ENCODE measurements at places on chromosomes 7 and 10.

GRCh38 chr10:104779701-104780100 is 138.6 kb downstream of the SORCS3 start:
- no peak for DNase-seq

GRCh38 chr7:2689951-2690705 is 2.1 kb downstream of the AMZ1 start:
- no peak for DNase-seq

DNA sequence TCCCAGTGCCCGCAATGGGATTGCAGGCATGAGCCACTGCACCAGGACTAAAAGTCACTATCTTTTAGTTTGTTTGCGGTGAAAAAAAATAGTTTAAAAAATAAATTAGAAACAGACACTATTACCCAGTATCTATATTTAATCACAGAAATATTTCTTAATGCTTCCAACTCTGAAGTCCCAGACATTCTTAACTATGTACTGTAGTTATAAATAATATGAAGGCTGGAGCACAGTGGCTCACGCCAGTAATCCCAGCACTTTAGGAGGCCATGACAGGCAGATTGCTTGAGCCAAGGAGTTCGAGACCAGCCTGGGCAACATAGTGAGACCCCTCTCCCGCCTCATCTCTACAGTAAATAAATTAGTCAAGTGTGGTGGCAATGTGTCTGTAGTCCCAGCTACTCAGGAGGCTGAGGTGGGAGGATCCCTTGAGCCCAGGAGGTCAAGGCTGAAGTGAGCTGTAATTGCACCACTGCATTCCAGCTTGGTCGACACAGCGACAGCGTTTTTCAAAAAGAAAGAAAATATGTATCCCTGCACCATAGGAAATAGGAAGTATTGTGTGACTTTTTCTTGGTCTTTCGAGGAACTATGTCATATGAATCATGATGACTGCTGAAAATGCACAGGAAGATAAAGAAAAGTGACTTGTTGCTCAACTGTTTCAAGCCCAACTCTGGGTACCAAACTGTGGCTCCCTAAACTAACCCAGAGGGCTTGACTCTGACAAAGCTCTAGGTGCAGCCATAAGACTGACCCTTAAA is 74.9 kb upstream of the STEAP1B start:
- DNase-seq, result no peak

DNA sequence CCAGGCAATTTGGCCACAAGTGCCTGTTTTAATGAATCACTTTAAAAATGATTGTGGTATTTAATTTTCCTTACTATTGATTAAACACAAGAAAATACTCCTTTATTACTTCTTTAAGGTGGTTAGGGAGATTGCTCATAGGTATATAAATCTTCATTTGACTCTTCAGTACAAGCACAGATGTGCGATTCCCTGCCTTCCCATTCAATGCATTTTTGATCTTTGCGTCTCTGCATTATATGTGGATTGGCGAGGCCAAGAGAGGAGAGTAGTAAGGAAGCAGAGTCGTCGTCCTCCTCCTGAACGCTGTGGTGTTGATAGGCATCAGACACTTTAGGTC is 683.7 kb downstream of the LRMDA start:
- DNase-seq, result no peak

DNA sequence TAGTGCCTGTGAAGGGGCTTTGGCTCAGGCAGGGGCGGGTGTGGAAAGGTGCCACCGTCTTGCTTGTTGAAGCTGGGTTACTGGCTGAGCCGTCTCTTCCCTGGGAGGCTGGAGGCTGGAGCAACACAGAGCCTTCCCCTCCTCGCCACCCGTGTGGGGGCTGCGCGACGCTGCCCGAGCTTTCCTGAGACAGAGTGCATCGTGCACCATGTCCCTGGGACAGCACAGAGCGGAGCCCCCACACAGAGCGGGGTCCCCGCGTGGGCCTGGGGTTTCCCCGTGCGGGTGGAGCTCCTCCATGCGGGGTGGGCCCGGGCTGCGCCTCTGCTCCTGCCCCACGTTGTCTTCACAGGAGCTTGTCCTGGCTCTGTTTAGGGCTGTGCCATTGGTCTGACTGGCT is 69.9 kb downstream of the INPP5A start:
- no peak for DNase-seq

- DNase-seq, result no peak
Measured at GRCh38 chr10:49633327-49634068, 19.7 kb downstream of the CHAT start.

- no peak for DNase-seq
Measured at GRCh38 chr7:91288208-91288824, 24.1 kb downstream of the FZD1 start.

DNA sequence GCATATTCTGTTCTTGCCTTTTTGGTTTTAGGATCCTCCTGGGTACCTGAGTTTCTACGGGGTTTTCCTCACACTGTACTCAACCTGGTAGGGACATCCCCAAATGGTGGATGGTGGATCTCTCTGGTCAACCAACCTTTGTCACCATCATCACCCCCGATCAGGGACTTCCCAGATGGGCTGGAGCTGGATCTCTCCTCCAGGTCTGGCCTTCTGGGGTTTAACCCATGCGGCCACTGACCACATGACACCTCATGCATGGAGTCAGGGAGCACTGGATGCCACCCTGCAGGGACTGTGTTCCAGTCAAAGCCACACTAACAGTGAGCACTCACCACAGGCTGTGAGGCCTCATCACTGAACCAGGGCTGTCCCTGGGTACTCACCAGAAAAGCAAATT is 80.0 kb downstream of the CELF2 start:
- no peak for DNase-seq

DNA sequence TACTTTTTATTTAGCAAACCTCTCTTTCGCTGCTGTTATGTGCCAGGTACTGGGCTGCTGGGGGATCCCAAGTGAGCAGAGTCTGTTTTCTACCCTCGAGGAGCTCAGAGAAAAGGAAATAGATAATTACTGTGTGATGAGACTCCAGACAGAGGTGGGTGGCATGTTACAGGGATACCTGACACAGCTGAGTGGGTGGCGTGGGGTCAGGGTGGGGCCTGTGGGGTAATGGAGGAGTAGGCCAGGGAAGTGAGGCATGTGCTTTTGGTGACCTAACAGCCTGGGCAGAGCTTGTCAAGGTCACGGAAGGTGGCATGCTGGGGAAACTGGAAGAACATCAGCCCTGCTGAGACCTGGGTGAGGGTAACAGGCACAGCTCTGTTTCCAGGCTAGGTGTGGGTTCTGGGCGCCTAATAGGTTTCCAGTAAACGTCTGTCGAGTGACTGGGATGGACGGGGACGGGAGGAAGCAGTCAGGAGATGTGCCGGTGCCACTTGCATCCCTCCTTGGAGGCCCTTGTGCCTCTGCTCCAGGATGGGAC is 36.5 kb upstream of the MMD2 start:
- DNase-seq, result no peak

- no peak for DNase-seq
Measured at GRCh38 chr10:132848951-132849545, 63.1 kb upstream of the NKX6-2 start.

- DNase-seq, result peak; percentile 94
Measured at GRCh38 chr7:100177045-100178001, at the start of the genes GPC2 and STAG3. Gene GPC2 (minus strand): TSS chr7:100177381. CDS start chr7:100177199, 182 bp downstream. Gene STAG3 (plus strand): TSS chr7:100177918. CDS start chr7:100180557, 2,639 bp downstream.

GRCh38 chr10:18681971-18682411 is 22.8 kb downstream of the ARL5B start:
- no peak for DNase-seq

- no peak for DNase-seq
Measured at GRCh38 chr7:130301501-130302020, 8.6 kb downstream of the CPA4 start.

GRCh38 chr10:33193701-33194521 is 140.6 kb downstream of the NRP1 start:
- DNase-seq, result no peak

- no peak for DNase-seq
Measured at GRCh38 chr7:79176859-79177477, 276.5 kb downstream of the MAGI2 start.

DNA sequence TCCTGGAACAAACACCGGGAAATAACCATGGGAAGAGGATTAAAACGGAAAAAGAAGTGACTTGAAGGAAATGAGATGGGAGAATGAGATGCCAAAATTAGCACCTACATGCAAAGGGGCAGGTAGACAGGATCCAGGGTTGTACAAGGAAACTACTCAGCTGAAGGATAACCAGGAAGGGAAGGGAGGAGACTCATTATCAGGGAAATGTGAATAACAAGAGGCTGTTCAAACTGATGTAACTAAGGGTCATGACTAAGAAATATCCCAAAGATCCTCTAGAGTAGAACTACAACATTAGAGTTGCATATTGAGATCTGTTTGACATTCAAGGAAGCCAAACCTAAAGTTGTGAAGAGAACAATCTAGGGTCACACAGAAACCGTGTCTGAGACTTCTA is 166.2 kb upstream of the SP8 start:
- DNase-seq, result no peak

- DNase-seq, result no peak
Measured at GRCh38 chr7:474605-475424, 44.8 kb downstream of the PDGFA start.

- DNase-seq, result no peak
Measured at GRCh38 chr10:92274071-92274470, 16.8 kb downstream of the CPEB3 start.
